ENCODE measurements at places on chromosomes 5 and 9.

DNA sequence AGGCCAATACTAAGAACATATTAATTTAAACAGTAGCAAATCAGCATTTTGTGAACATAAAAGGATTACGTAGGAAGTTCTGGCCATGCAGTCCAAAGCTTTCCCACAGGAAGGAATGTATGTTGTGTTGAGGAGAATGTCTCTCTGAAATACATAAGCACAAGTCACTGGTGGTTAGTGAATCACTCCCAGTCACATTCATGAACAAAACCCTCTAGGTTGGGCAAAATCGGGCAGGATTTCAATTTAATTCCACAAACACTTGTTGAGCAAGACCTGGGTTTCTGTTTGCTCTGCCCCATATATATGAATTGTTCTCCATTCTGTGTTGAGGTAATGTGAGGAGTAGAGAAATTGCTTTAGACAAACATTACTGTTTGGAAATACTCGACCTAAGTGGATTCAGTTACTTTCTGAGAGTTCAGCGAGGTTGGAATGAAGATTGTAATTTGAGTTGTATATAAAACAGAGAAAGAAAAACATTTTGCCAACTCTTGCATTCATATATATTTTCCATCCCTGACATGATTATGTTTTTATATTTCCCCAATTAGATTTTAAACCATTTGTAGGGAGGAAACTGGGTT, 127.6 kb upstream of the RPS23 start:
- H3K36me3 ChIP-seq: no peaks in the 10 kb centered on the region
- no peaks in the 10 kb centered on the region for H3K27me3 ChIP-seq
- no peak overlapping the region for H3K4me3 ChIP-seq
- H3K4me1 ChIP-seq: no peaks in the 10 kb centered on the region
- no peak for DNase-seq
- no peak overlapping the region for H3K27ac ChIP-seq

DNA sequence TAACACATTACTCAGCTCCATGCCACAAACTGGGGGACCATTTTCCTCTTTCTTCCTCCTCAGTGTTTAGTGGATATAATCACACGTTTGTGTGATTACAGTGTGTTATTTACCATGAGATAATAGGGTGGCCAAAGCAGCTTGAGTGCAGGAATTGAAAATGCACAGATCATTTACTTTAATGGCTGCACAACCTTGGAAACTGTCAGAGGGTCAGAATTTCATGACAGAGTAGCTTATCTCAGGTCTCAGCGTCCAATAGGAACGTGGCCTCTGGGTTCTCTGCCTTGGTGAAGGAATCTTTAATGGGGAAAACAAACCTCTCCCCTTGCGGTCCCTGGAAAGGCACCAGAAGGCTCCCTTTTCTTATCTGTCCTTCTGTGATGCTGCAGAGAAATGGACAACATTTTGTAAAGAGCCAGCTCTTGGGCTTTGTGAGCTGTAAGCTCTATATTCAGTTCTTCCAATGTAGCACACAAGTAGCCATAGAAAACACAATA, 87.4 kb upstream of the CD180 start:
- H3K27ac ChIP-seq: no peak overlapping the region
- DNase-seq: no peak
- H3K27me3 ChIP-seq: no peaks in the 10 kb centered on the region
- no peak overlapping the region for H3K4me3 ChIP-seq

DNA sequence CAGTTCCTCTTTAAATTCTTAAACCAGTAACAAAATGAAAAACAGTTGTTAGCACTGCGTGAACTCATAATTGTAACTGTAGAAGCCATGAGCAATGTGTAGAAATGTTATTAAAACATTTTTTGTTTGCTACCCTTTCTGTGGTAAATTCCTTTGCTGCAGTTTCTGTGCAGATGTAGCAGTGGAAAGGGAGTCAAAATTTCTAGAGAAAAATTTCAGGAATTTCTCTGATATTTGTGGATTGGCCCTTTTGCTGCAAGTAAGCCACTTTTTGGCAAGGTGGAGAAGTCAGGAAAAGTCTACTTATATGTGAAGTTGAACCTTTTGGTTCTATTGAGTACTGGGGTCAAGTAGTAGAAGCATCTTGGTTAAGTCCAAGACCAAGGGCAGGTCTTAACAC, 10.1 kb downstream of the FBXL7 start:
- no peaks in the 10 kb centered on the region for H3K36me3 ChIP-seq
- H3K27me3 ChIP-seq: no peaks in the 10 kb centered on the region
- no peak overlapping the region for H3K27ac ChIP-seq
- H3K4me1 ChIP-seq: no peaks in the 10 kb centered on the region
- no peak overlapping the region for H3K4me3 ChIP-seq

GRCh38 chr5:132058646-132059042, 1.8 kb upstream of the IL3 start:
- no peaks in the 10 kb centered on the region for H3K27me3 ChIP-seq
- H3K4me1 ChIP-seq: peaks cover 19% of the 10 kb centered on the region
- DNase-seq: no peak

Measured in thymus (tissue), 14 donors.